ENCODE measurements at places on chromosomes 5 and 9.
A peak's percentile ranks its signal among the peaks of the same experiment; 100 is the strongest.

DNA sequence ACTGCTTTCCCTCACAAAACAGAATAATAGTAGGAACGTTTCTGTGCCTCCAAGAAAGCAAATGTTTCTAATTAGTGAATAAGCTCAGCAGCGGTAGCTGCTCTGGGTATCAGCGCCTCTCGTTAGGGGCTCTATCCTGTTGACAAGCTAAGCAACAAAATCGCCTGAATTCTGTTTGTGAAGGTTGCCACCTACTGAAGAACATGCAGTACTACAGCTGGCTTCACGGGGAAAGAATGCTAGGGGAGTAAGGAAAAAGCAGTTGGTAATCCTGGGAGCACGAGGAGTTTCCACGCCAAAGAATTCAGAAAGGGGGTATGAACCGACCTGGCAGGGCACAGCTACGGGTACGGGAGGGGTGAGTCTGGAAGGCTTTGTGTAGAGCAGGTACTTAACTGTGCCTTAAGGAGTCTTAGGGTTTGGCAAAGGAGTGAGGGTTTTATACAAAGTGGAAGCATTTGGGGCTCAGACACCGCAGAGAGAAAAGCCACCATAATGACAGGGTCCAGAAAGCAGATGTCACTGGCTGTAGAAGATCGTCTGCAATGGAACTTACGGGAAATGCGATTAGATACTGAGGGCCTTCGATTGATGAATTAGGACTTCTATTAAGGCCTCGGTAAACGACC is 171.7 kb downstream of the TTC39B start:
- peak; percentile 58 for DNase-seq

- no peak for DNase-seq
Observed at GRCh38 chr9:114494776-114495569, 10.3 kb downstream of the WHRN start.

DNA sequence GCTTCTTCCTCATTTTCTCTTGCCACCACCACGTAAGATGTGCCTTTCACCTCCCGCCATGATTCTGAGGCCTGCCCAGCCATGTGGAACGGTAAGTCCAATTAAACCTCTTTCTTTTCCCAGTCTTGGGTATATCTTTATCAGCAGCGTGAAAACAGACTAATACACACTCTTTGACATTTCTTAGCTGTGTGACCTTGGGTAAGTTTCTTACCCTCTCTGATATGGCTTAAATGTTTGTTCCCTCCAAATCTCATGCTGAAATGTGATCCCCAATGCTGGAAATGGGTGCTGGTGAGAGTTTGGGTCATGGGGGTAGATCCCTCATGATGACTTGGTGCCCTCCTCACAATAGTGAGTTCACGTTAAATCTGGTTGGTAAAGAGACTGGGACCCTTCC is 188.8 kb upstream of the IRX4 start:
- no peak for DNase-seq

DNA sequence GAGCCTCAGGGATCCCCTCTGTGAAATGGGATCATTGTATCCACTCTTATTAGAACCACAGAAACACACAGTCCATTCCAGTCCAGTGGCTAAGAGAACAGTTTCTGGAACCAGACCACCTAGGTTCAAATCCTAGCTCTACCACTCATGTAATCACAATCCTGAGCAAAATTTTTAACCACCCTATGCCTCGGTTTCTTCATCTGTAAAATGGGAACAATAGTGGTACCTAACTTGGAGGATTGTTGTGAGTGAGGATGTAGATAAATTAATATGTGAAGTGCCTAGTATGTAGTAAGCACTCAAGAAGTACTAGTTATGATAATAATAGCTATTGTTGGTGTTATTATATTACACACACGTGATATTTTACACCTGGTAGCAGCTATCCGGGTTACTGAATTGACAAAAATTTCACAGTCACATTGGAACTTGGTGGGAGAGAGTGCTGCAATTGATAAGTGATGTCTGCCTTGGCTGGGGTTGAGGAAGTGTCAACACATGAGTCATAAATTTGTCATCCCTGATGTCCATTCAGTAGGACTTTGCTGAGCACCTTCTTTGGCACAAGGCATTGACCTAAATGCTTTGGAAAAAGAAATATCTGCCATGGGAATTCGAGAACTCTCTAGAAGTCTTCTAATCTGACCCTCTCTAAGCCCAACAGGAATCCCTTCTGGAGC is 68.4 kb downstream of the COL27A1 start:
- no peak for DNase-seq

DNA sequence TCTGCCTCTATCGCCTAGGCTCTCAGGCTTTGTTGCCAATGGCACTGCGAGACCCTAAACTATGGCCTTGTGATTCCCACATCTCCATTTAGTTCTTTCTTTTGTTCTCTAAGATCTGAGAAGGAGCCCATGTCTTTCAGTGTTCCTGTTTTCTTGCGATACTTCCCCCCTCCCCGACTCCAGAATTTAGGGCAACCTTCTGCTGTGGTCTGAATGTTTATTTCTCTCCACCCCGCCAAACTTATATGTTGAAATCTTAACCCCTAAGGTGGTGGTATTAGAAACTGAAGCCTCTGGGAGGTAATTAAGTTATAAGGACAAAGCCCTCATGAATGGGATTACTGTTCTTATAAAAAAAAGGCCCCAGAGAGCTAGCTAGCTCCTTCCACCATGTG is 6.4 kb downstream of the TMC1 start:
- DNase-seq, result no peak
